Activated T-cell treated with anti-CD3 and anti-CD28 coated beads for 4 hours (primary cell): ENCODE measurements at places on chromosomes 7 and 10.

- DNase-seq, result peak; percentile 51
Measured at GRCh38 chr7:149414745-149415390, 46.0 kb downstream of the ZNF777 start.

GRCh38 chr10:43125274-43125845 is 12.9 kb upstream of the CSGALNACT2 start:
- no peak for DNase-seq

- DNase-seq, result no peak
Measured at GRCh38 chr10:35545878-35546590, 59.1 kb upstream of the GJD4 start.

- DNase-seq, result no peak
Measured at GRCh38 chr7:1939434-1940401, 269.6 kb downstream of the ELFN1 start.

DNA sequence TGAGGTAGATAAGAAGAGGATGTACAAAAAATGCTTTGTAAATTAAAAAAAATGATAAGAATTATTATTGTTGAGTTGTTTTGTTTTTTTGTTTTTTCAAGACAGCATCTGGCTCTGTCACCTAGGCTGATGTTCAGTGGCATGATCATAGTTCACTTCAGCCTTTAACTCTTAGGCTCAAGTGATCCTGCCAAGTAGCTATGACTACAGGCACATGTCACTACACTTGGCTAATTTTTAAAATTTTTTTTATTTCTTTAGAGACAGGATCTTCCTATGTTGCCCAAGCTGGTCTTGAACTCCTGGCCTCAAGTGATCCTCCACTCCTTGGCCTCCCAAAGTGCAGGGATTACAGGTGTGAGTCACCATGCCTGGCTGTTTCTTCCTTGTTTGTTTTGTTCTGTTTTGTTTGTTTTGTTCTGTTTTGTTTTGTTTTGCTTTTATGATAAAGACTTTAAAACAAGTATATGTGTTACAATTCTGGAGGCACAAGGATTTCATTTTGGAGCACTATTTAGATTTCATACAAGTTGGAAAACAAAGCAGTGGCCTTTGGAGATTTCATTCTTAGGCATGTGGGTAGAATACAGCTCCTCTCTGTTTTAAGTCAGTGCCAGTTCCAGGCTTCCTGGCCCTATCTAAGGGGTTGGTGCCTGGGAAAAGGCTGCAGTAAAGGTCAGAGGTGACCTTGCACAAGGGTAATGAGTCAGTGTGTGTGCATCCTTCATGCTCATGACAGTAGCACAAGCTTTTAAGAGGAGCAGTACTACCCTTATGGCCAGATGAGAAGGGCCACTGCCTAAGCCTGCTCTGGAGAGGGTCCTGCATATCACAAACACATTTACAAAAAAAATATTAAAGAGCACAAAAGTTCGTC is 17.9 kb downstream of the FGFBP3 start:
- no peak for DNase-seq

- no peak for DNase-seq
Measured at GRCh38 chr7:147878912-147879661, 711.5 kb upstream of the C7orf33 start.

- no peak for DNase-seq
Measured at GRCh38 chr10:481628-482027, 207.8 kb downstream of the DIP2C start.

DNA sequence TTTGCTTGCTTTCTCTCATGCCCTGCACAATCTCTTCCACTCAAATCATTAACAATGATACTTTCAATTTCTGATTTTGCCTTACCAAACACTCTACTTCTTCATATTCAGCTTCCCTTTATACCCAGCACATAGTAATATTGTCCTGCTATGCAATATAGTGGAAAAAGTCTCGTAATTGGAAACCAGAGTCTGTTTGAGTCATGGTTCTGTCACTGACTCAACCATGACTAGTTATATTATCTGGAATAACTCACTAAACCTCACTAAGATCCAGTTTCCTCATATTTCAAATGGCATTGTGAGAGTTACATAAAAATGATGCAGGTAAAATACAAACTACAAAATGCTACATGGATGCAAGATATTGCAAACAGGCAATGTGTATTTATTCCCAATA is 98.5 kb upstream of the LRRTM3 start:
- no peak for DNase-seq

DNA sequence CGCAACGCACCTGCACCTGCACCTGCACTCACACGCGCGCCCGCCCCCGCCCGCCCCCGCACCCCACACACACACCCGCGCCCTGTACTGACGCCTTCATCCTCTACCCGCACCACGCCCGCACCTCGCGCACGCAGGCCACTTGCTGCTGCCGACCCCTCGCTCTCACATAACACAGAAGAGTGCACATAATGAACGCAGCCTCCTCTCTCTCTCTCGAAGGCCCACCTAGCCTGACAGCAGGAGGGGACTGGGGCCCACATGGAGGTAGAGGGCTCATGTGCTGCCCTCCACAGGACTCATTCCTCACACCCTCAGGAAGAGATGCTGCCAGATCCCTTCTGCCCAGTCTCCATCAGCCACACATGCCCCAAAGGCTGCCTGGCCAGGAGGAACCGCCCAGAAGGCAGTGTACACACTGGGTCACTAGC is 432 bp upstream of the CAMK2B start:
- DNase-seq, result no peak

GRCh38 chr10:88996927-88997326 is 6.3 kb downstream of the FAS start:
- DNase-seq, result no peak

GRCh38 chr10:117112220-117112619 is 25.9 kb downstream of the VAX1 start:
- DNase-seq, result no peak

DNA sequence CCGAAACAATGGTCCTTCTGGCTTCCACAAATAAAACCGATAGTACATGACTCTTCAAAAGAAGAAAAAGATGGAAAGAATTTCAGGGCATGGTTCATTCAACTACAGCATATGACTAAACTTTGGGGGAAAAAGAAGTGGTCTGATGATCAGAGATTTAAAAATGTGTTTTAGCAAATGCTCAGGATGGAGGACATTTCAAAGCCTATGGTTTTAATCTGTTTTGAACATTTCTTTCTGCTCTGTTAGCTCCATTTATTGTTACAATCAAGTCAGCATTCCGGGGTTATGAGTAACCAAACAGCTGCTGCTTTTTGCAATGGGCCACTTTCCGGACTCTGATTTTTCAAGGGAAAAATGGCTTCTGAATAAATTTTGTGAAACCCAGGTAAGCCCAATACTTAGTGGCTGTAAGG is 142.4 kb downstream of the CUBN start:
- no peak for DNase-seq

DNA sequence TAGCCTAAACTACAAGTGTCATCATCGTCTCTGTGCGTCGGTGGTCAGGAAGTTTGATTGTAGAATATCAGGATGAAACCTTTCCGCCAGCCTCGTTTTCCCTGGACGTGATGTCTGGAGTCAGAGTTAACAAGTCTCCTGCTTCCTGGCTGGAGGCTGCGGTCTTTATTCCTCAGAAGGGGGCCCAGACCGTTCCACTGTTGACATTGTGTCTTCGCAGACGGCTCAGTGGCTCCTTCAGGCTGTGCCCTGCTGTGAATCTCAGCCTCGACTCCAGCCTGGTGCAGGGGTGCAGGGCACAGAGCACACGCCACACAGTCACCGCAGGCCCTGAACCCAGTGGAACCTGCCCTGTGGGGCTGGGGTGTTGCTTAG is 37.2 kb upstream of the INSIG1 start:
- DNase-seq, result no peak

DNA sequence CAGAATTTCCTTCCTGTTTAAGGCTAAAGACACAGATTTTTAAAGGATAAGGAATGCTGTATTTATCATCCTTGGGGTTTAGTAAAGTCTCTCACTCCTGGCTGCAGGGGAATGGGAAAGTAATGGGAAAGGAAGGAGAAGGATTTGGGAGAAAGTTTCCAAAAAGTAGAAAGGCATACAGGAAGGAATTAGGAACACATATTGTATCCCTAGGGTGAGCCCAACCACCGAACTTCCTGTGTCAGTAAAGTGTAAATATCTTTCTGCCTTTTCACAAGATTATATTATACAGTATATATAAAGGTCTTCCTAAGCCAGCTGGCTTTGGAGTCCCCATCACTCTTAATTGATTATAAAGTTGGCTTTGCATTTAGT is 12.0 kb upstream of the UBE2D1 start:
- no peak for DNase-seq

- DNase-seq, result no peak
Measured at GRCh38 chr10:84177541-84178141, 4.0 kb downstream of the GPR15LG start.

DNA sequence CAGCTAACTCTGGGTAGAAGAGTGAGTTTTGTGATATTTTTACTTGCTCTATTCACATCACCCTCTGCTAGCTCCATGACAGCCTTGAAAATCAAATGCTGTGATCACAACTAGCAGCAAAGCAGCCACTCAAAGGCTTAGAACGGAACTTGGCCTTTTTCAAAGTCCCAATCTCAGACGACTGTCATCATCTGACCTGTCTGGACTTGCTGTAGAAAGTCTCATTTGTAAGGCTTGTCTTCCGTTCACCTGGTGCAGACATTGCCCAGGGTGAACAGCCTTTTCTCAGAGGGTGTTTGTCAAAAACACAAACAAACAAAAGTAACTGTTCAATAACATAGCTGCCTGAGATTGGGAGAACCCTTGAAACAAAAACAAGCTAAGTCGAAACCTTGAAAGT is 458.9 kb upstream of the ADARB2 start:
- no peak for DNase-seq

DNA sequence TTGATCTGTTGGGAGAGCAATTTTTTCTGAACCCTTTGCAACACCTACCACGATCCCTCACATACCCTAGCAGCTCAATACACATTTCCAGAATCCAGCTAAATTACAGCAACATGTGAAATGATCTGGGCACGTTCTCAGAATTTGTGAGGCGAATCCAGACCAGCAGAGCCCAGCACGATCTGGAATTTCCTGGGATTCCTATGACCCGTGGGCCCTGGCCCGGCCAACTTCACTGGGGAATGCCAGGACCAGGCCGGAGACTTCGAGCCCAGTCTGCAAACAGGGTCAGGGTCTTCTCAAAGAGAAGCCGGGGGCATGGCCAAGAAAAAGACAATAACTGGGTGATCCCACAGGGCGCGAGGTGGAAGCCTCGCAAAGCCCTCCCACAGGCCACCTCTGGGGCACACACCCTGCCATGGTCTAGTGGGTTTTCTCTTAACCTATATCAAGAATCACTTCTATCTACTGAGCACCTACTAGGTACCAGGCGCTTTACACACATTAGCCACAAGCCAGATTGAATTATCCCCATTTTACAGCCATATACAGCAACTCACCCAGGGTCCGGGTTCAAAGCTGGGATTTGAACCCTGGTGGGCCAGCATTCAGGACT is 33.8 kb downstream of the FAM53B start:
- no peak for DNase-seq

- no peak for DNase-seq
Measured at GRCh38 chr7:39647816-39648215, 24.4 kb downstream of the RALA start.

DNA sequence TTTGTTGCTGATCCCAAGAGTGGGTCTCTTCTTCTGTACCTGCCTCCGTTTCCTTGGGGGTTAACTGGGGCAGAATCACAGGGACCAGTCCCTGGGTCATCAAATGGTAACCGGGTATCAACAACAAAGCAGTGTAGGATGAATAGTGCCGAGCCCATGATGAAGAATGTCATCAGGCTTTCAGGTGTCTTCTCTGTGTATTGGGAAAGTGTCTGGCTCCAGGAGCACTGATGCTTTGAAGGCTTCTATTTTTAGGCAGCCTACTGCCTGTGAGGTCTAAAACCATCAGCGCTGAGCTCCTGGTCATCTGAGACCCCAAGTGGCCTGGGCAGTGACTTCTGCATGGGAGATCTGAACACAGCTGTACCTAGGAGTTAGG is 48.2 kb upstream of the SHH start:
- DNase-seq, result no peak

DNA sequence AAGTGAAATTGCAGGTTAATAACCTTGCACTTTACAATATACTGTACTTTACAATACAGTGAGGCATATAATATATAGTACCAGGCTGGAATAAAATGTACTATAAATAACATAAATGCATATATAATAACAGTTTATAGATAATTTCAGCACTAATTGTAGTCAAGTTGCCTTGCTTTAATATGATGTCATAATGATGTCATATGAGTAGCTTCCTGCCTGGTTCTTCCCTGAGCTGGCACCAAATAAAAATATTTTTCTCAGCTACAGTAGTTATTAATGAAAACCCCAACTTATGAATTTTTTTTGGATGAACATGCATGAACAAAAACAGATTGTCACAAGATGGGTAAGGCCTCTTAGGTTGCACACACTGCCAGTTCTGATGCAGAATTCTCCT is 816.7 kb downstream of the XPNPEP1 start:
- no peak for DNase-seq

GRCh38 chr10:100890141-100890672 is 22.6 kb upstream of the SLF2 start:
- DNase-seq, result no peak

GRCh38 chr10:19578571-19578970 is 237.7 kb upstream of the PLXDC2 start:
- DNase-seq, result no peak

- DNase-seq, result no peak
Measured at GRCh38 chr7:21099955-21100354, 313.3 kb upstream of the SP8 start.

GRCh38 chr7:16916105-16916639 is 34.4 kb upstream of the AGR3 start:
- no peak for DNase-seq

- DNase-seq, result no peak
Measured at GRCh38 chr7:112487457-112488263, 6.9 kb downstream of the LSMEM1 start.

DNA sequence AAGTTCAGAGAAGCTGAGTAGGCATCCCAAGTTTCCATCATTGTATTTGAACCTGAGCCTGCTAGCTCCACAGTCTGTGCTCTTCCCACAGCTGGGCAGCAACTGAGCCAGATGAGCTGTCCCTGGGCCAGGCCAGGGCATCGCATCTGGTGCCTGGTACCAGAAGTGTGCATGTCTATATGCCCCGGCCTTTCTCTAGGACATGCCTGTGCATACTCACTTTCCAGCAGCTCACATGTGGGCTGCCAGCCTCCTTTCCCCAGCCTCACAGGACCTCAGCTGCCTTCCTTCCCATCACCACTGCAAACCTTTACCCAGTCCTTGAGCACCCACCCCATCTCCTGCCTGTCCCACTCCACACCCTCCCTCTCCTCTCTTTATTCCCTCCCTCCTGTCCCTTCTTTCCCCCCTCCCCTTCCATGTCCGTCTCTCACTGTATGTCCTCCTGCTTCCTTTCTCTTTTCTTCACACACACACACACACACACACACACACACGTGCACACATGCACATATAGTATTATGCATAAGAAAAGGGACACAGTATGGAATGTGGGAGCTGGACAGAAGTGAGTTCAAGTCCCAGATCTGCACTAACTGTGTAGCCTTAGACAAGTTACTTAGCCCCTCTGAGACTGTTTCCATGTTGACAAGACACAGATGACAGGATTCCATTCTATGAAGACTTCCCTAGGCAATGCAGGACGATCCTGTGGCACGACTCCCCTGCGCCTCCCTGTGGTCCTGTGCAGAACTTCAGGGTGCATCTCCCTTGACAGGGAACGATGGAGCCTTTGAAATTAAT is 10.9 kb downstream of the CDHR1 start:
- DNase-seq, result peak; percentile 30

GRCh38 chr10:25902002-25902401 is 32.0 kb upstream of the MYO3A start:
- DNase-seq, result no peak

GRCh38 chr7:6628045-6628444 is 9.1 kb upstream of the ZNF316 start:
- DNase-seq, result no peak

GRCh38 chr7:49453486-49453885 is 320.0 kb upstream of the VWC2 start:
- no peak for DNase-seq
